Ureter (tissue), 1 donor: ENCODE measurements at places on chromosomes 5 and 9. TPM values are rescaled to one million over a fixed set of nuclear protein-coding genes. Genes with fewer than 3 reads are reported as not detected.

MARVELD2 gene
- 32.4 TPM for total RNA-seq

MEIKIN gene
- not detected for total RNA-seq

ORM1 gene
- 3.3 TPM for total RNA-seq

AUH gene
- total RNA-seq, result 24.6 TPM

ASS1 gene
- total RNA-seq, result 271 TPM

STRBP gene
- 29.8 TPM for total RNA-seq

GGTA1 gene
- total RNA-seq, result 2.0 TPM

GABRA6 gene
- not detected for total RNA-seq
